ENCODE measurements at places on chromosomes 4 and X.

DNA sequence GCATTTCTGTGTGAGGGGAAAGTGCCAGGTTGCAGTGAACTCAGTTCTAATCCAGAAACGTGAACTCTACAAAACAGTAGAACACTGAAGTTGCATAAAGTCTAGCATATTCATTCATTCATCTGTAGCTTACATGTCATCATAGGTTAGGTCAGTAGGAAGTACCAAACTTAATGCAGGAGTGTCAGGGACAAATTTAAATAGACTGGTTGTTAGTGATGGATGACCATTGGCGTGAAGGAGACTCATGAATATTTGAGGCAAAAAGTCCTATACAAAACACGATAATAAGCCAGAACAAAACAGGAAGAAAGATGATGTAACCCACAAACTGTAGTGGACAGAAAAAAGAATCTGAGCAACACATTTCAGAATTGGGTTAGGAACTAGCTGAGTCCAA lies 592.8 kb upstream of the PCDH10 start:
- no peak for DNase-seq

DNA sequence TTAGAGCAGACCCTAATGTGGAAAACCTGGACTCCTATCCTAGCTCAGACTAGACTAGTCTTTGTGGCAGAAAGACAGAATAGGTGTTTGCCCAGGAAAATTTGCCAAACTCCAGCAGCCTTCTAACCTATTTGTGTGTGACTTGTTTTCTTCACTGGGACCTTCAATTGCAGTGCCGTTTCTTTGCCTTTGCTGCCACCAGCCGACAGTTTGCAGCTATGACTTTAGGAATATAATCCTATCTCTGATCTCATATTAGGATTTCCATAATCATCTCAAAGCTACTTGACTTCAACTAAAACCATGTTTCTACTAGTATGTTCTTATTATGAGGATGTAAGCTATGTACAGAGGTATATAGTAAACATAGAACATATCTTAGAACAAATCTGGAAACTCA lies 60.2 kb upstream of the PGAM4 start:
- DNase-seq = no peak

GRCh38 chrX:118528071-118528737 lies 32.6 kb downstream of the DOCK11 start:
- DNase-seq = no peak

DNA sequence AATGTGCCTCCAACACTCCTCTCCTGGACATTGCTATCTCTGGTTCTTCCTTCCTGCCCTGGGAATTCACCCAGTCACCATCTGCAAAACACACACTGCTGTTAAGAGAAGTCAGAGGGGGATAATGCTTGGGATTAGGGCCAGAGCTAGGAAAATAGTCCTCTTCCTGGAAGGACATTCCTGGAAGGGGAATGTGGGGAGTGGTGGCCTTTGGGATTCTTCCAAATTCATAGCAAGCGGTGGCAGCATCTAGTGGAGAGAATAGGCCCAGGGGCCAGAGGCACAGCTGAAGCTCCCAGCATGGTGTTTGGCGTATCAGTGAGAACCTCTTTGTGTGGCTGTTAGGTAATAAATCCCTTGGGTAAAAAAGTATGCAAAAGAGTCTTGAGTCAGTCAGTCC lies 34.3 kb downstream of the SHROOM4 start:
- no peak for DNase-seq

DNA sequence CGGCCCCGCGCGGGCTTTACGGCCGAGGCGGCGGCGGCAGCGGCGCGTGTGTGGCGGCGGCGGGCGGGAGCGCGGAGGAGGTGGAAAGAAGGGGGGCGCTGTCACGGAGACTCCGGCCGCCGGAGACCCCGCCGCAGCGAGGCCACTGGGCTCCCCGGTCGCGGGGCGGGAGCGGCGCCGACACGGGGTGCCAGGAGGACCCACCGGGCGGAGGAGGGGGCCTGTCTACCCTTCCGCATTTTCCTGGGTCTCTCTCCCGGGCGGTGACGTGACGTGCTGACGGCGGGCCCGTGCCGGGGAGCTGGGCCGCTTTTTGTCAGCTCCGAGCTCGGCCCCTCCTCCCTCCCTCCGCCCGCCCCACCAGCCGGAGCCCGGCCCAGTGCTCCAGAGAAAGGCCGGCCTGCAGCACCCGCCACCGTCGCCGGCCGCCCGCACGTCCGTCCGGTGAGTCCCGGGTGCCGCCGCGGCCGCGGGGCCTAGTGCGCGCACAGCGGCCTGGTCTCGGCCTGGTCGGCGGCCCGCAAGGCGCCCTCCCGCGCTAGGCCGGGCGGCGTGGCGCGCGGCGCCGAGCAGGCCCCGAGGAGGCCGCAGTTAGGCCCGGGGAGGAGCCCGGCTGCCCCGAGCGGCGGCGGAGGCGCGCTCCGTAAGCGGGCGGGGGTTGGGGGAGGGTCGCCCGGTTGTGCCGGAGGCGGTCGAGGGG lies at the start of gene ZFX:
TSS of gene ZFX (plus strand) at position 379 of the 700 bp plus-strand sequence. CDS start 23,014 bp downstream, outside the sequence.
- no peak for DNase-seq

DNA sequence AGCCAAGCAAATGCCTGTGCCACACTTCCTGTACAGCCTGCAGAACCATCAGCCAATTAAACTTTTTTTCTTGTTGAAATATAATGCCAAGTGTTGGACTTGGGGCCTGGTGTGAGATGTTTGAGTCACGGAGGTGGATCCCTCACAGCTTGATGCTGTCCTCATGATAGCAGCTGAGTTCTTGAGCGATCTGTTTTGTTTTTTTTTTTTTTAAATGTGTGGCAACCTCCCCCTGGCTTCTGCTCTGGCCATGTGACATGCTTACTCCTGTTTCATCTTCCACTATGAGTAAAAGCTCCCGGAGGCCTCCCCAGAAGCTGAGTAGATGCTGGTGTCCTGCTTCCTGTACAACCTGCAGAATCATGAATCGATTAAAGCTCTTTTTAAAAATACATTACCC lies 973.3 kb upstream of the FTHL17 start:
- DNase-seq = no peak

- no peak for DNase-seq
Measured at GRCh38 chr4:30429813-30430761, 290.1 kb upstream of the PCDH7 start.

- no peak for DNase-seq
Measured at GRCh38 chr4:77826275-77826674, 7.1 kb upstream of the CNOT6L start.

DNA sequence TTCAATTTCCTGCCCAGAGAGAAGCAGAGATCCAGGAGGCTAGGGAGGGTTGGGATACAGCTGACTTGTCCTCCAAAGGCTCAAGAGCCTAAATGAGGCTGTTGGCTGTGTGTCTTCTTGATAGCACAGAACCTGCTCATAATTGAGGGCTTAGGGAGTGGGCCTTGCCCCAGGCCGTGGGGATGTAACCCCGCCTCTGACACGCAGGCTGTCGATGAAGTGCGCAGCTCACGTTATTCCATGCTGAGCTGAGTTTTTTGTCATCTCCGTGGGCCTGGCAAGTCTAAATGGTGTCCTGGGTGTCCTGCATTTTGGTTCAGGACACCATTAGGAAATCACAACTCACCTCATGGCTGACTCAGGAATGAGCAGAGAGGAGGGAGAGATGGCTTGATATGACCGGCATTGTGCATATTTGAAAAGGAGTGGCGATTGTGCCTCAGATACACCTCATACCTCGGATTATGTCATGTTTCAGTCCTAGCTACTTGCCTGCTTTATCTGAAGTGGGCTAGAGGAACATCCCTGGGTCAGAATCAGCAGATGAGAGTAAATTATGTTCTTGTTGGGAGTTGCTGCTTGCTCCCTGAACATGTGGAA lies 43.7 kb downstream of the FHDC1 start:
- DNase-seq = no peak

DNA sequence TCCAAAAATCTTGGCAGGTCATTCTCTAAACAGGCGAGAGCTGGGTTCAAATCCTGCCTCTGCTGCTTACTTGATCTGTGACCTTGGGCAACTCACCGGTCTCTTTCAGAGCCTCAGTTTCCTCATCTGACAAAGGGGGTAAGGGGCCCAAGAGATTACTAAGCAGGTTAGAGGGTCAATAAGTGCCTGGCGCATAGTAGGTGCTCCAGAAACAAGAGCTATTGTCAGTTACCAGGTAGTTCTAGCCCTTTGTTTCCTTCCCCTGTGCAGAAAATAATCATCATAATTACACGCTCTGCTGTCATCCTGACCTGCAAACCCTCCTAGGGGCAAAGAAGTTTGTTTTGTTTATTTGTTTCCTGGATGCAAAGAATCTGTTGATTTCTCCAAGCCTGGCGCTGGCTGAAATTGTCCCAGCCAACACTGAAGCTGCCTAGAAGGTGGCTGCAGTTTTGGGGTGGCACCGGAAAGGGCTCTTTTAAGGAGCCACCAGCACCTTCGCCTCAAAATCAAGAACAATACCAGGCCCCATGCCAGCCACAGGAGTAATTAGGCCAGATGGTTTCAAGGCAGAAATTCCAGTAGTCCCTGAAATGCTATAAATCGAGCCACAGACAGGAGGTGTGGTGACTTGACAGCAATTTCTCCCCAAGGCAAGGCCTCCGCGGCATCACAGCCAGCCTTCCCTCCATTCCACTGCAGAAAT lies 10.2 kb upstream of the KIAA0232 start:
- DNase-seq = no peak
